ENCODE measurements at places on chromosomes 5 and 9.

GRCh38 chr9:130616451-130616850 is 37.1 kb downstream of the FUBP3 start:
- DNase-seq = no peak

DNA sequence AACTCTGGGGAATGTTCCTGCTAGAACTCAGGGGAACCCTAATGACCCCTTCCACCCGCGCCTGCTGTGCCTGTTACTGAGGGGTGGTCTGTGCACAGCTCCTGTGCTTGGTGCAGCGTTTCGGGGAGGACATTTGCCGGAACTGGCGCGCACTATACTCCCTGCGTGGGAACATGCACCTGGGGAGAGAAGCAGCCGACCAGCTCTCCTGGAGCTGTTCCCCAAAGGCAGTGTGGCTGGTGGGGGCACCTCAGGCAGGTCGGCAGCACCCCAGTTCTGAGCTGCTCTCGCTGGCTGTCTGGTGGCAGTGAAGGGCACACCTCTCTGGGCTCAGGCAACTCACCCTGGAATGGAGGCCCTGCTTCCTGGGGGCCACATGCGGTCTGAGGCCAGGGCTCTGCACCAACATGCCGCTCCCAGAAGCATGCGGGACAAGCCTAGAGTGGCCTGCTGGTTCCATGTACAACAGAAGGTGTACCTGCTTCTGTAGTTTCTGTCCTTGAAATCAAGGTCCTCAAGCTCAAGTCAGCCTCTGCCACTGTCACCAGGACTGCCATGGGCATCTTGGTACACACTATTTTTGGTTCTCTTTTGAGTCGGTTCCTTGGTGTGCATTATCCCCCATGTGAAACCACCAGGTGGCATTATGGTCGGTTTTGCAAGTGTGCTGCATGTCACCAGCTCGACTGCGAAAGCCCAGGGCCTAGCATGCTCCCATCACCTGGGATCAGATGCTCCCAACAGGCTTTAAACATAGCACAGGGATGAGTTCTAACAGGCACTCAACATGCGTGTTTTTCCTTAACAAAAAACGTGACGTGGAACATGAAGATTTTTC is 7.8 kb upstream of the MRNIP start:
- DNase-seq = no peak

GRCh38 chr5:68446487-68446894 is 230.9 kb downstream of the PIK3R1 start:
- DNase-seq = no peak

DNA sequence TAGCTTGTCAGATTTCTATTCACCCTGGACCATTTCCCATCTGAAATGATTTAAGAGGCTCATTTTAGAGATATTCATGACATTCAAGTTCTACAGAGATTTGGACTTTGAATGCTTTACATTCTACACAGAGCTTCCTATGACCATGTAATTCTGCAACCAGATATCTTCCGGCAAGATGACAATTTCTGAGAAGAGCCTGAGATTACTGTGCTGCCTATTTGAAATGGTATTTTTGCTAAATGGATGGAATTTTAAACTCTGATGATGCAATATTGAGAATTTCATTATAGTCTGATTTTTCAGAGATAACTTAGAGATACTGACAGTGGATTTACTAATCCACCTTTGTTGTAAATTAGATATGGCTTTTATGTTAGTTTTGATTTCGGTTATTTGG is 16.0 kb upstream of the ACOT12 start:
- DNase-seq = no peak

- DNase-seq = no peak
Observed at GRCh38 chr5:142358648-142359047, 33.8 kb upstream of the SPRY4 start.

DNA sequence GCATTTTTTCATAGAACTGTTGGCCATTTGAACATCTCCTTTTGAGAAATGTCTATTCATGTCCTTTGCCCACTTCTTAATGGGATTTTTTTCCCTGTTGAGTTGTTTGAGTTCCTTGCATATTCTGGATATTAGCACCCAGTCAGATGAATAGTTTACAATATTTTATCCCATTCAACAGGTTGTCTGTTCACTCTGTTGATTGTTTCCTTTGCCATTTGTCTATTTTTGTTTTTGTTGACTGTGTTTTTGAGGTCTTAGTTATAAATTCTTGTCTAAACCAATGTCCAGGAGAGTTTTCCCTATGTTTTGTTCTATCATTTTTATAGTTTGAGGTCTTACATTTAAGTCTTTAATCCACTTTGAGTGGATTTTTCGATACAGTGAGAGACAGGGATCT is 139.0 kb upstream of the TNPO1 start:
- DNase-seq = no peak

DNA sequence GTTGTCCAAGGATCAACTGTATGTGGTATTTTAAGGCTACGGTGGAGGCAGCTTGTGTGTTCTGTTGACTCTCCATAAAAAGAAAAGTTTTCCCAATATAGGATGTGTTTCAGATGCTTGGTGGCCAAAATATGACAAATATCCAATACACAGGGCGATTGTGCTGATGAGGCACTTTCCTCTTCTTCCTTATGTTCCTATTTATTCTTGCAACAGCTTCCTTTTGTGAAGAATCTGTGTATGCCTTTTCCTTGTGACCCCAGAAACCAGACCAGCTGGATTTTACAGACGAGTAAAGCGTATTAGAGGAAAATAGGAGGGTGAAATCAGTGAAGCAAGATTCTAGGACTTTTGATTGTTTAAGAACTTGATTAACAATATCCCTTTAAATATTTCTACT is 452.0 kb downstream of the DMAC1 start:
- DNase-seq = no peak

- DNase-seq = no peak
Observed at GRCh38 chr9:32291370-32291769, 93.1 kb upstream of the ACO1 start.

GRCh38 chr5:178538741-178539229 is 51.4 kb downstream of the COL23A1 start:
- peak; percentile 11 for DNase-seq

DNA sequence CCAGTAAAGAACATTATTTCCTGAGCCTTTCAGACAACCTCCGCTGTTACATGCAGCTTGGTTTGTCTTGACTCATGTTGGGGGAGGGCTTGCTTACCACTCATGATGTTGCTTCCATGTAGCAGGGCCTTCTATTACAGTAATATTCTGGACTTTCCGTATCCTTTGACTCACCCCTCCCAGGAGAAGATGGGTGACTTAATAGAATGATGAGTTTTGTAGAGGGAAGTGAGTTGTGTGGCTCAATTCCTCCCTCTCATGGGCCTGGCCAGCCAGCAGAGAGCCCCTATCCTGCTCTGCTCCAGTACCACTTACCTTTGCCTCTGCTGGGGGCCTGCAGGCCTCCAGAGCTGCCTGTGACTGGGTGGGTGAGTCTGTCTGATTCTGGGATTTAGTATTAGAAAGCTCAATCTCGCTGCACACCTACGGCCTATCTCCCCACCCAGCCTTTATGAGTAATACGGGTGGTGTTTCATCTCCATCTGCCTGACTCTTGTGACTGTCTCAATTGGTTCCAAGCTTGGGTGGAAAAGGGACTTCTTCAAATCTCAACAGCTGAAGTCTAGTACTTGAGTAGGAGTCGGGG is 52.6 kb upstream of the KLF9 start:
- no peak for DNase-seq

DNA sequence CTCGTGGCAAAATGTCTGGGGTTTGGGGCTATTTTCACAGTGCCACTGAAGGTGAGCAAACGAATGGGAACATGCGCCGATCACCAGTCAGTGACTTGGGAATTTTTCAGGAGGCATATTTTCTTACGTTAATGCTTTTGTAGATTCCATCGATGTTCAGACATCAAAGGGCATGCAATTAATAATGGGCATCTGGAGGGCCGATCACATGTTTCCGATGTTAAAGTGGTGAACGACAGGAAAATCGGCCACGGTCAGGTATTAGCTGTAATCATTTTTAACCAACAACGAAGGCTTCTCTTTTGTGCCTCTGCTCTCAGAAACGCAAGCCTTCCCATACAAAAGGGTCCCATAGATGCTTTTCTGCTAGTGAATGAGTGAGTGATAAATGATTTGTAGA is 155.0 kb upstream of the PITX1 start:
- DNase-seq = no peak

GRCh38 chr9:131423171-131423581 is 29.3 kb downstream of the PRRC2B start:
- peak; percentile 88 for DNase-seq

- no peak for DNase-seq
Observed at GRCh38 chr5:94045839-94046782, 304.7 kb upstream of the POU5F2 start.

- DNase-seq = no peak
Observed at GRCh38 chr9:15121630-15122029, 185.4 kb downstream of the TTC39B start.

GRCh38 chr5:134327327-134327726 is 39.6 kb downstream of the CDKL3 start:
- DNase-seq = no peak

DNA sequence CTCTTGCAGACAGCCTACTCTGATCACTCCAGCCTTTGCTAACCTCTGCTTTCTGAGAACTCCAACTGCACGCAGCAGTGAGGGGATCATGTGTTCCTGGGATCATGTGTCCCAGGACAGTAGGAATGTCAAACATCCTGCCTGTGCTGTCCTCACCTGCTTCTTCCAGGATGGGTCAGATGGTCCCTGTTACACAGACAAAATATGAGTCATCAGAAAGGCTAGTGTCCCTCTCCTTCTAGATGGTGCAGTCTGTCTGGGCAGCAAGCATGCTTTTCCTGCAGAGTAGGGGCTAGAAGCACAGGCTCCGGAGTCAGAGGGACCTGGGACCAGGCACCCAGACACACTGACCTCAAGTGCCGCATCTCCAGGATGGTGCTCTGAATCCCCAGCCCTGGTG is 20.1 kb upstream of the SLC25A48 start:
- no peak for DNase-seq

DNA sequence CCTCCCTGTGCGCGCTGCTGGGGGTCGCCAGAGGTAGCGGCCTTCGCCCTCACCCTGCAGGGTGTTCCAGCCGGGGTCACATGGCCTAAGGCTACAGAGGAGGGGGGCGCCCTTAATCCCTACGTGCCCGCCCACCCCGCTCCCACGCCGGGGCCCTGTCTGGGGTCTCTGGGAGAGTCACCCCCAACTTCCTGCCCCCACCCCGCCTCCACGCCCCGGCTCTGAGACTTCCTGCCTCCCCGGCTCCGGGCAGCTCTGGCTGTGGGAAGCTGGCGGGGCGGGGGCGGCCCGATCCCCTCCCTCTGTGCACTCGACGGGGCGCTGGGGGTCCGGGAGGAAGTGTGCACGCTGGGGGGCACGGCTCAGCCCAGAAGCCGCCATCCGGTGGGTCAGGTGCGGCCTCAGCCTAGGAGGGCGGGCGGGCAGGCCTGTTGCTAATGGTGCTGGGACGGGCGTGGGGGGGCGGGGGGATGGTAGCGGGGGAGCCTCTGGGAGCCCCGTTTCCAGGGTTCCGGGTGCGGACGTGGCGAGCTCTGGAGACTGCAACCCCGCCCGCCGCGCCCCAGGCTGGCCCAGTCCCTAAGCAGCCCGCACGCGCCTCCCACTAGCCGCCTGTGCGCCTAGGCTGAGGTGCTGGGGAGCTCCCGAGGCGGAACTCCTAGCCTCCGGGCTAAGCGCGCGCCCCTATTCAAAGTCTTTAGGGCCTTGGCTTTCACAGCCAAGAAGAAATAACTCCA is 61.6 kb downstream of the CXXC5 start:
- DNase-seq = no peak
